Smooth muscle cell of bladder (primary cell): ENCODE measurements at places on chromosomes 6 and 20. TPM values are rescaled to one million over a fixed set of nuclear protein-coding genes. Genes with fewer than 3 reads are reported as not detected.

LY6G6D gene
- total RNA-seq, result not detected in 2 replicates

BPIFB1 gene
- total RNA-seq, result not detected in 2 replicates

TMEM200A gene
- 35.3 and 86.4 TPM in 2 replicates for total RNA-seq

CBLN4 gene
- total RNA-seq, result not detected in 2 replicates

COL9A1 gene
- not detected in 2 replicates for total RNA-seq

CDH4 gene
- total RNA-seq, result 0.18 and 0.71 TPM in 2 replicates

LRRN4 gene
- under 0.01 TPM in 1 of 2 replicates, not detected in the other for total RNA-seq

FRK gene
- 1.9 and 3.1 TPM in 2 replicates for total RNA-seq

RING1 gene
- 26.2 and 38.6 TPM in 2 replicates for total RNA-seq

C6orf47 gene
- 17.9 and 23.8 TPM in 2 replicates for total RNA-seq

IL17A gene
- not detected in 2 replicates for total RNA-seq

RAB23 gene
- 69.7 and 71.0 TPM in 2 replicates for total RNA-seq

CASS4 gene
- total RNA-seq, result 0.09 and 0.14 TPM in 2 replicates

CLPSL2 gene
- not detected in 2 replicates for total RNA-seq

ERVFRD-1 gene
- total RNA-seq, result not detected in 2 replicates

SLC22A16 gene
- not detected in 2 replicates for total RNA-seq

CAPN11 gene
- total RNA-seq, result under 0.01 and 0.09 TPM in 2 replicates

MRAP2 gene
- 0.28 and 0.65 TPM in 2 replicates for total RNA-seq

RAET1E gene
- total RNA-seq, result 0.14 and 0.37 TPM in 2 replicates

HLA-DQB2 gene
- not detected in 2 replicates for total RNA-seq
